ENCODE measurements at places on chromosomes 5 and 9.

DNA sequence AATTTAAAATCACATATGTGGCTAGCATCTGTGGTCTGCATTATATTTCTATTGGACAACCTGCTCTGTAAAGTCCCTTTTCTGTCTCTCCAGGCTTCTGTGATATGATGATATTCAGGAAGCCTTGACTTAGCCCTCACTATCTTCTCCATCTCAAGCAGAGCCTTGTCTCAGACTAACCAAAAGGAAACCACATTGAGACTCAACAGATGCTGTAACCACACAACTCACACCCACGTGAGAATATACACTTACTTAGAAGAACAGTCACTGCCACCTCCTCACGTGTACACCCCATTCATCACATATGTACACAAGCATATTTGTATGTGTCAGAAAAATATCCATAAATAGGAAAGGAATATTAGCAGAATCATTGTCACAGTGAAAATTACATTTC is 33.6 kb downstream of the HTR4 start:
- no peak for DNase-seq

- no peak for DNase-seq
These were observed 18.8 kb upstream of the ARHGEF28 start for GRCh38 chr5:73607228-73607627.

DNA sequence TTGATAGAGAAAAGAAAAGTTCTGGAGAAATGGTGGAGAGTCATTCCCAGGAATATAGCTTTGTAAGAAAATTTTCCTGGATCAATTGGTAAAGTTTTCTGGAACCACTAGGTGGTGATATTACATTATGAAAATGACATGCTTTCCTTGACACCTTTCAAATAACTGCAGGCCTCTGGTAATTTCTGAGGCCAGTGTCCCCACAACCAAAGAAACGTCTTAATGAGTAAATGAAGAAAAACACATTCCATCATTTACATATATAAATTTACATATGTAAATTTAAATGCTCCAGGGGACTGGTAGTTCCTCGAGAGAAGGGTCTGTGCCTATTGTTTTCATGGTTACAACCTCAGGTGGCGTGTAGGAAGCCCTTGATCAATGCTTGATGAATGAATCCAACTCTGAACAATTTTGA is 17.2 kb upstream of the RGS3 start:
- DNase-seq = no peak

DNA sequence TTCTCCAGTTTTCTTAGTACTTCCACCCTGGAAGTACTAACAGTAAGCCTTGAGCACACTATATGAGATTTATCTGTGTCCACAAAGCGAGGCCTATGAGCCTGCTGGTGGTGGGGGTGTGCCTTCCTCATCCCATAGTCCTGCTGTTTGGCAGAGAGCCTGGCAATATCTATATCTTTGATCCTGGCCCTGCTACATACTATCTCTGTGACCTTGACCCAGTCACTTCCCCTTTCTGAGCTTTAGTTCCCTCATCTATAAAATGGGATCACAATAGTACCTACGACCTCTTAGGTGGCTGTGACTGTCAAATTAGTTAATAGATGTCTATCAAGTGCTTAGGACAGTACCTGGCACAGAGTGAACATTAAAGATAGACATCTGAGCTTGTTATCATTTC is 114.6 kb upstream of the SAP30L start:
- DNase-seq = no peak

DNA sequence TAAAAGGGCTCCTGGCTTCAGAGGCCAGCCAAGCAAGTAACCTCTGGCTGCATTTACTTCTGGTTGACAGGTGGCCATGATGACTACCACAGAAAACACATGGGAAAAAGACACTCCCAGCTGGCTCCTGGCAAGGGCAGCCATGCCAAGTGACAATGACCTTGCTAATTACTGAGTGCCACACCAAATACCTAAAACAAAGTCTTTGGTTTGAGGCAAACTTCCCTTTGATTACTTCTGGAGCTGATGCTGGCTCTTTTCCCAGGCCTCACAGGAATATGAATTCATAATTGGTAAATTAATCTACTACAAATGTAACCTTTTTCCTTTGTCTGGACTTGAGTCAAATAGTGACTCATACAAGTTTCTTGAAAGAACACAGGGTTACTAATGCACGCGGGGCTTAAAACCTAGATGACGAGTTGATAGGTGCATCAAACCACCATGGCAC is 61.0 kb downstream of the LPAR1 start:
- no peak for DNase-seq

DNA sequence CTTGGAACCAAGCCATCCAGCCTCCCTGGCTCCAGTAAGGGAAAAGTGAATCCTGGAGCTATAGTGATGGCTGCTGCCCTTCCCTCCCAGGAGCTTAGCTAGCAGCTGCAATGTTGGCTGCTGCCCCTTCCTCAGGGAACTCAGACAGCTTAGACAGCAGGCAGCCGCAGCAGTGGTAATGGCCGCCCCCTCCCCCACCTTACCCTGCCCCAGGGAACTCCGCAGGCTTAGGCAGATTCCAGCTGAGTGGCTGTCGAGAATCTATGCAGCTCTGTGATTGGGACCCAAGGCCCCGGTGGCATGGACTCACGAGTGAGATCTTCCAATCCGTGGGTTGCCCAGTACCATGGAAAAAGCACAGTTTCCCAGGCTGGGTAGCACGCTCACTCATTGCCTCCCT is 378.6 kb downstream of the NNT start:
- no peak for DNase-seq

DNA sequence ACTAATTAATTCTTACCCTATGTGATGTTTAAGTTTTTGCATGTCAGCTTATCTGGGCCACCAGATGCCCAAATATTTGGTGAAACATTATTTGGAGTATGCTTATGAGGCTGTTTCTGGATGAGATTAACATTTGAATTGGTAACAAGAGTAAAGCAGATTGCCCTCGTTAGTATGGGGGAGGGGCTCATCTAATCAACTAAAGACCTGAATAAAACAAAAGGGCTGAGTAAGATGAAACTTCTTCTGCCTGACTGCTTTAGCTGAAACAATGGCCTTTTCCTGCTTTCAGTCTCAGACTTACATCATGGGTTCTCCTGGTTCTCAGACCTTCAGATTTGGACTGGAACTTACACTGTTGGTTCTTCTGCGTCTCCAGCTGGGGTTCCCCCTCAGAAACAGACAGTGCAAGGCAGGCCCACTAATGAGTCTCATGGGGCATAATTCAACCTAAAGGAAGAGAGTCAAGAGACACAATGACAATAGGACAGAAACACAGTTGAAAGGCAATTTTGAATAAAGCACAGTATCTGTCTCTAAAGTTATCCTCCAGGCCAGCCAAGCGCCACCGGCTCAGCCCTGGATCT is 288.4 kb downstream of the CAAP1 start:
- DNase-seq = no peak

DNA sequence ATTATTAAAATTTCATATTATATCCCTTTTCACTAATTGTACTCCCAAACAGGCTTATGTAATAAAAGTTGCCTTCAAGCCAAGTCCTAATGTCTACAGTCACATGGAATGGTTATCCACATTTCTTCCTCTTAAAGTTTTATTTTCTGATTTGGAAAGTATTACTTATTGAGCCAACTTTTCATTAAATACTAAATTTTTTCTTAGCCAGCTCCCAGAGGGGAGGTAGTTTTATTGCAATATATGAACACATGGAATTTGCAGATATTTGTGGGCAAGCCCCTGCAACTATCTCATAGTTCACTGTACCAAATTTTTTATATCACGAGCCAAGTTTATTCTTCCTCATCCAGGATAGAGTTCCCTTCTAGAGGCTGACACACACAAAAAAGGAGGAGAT is 332.8 kb upstream of the PTGER4 start:
- no peak for DNase-seq

Data from neural crest cell (in vitro differentiated cells).